Body of pancreas (tissue), 4 donors: ENCODE measurements at places on chromosomes 3 and 15. TPM values are rescaled to one million over a fixed set of nuclear protein-coding genes. Genes with fewer than 3 reads are reported as not detected.

DNA sequence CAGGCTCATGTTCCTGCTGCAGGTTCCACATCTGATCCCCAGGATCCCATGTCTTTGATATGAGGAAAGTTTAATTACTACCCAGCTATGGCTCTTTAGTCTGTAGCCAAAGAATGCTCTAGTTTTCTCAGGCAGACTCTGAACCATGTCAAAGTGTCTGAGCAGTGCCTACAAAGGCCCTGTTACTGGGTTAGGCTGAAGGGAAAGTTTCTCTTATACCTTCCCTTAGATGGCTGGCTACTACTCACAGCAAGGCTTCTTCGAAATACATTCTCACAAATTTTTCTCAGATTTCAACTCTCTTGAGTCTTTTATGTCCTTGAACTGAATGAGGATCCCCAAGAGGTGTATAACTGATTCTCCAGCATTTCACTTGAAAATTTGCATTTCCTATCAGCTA, 102.4 kb downstream of the NR1D2 start:
- H3K27ac ChIP-seq = no peak overlapping the region
- H3K4me1 ChIP-seq = no peaks in the 10 kb centered on the region
- no peak for DNase-seq
- H3K36me3 ChIP-seq = no peaks in the 10 kb centered on the region

DNA sequence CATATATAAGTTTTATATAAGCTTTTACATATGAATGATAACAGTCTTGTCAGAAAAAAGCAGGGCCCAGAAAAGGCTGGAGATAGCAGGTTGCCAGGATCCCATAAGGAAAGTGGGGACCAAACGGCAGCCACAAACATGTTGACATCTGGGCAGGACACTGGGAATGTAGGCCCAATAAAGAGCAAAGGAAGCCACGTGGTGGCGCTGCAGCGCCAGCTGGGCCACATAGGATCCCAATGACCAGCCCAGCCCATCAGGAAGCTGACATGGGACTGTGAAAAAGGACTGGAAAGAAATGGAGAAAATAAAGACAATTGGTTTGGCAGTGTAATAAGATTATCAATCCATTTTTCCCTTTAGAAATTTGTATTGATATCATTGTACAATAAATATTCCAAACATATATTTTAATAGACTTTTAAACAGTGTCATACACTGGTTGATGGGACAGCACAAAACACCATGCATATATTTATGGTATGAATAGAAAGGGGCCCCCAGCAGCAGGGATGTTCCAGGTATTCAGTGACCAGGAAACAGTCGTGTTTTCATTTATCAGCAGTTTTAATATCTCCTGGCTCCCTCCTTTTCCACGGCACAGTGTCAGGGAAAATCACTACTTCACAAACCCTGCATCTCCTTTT, 89.0 kb upstream of the STRIT1 start:
- H3K27ac ChIP-seq = no peak overlapping the region
- H3K4me1 ChIP-seq = no peaks in the 10 kb centered on the region
- H3K36me3 ChIP-seq = no peaks in the 10 kb centered on the region
- H3K4me3 ChIP-seq = no peak overlapping the region

DNA sequence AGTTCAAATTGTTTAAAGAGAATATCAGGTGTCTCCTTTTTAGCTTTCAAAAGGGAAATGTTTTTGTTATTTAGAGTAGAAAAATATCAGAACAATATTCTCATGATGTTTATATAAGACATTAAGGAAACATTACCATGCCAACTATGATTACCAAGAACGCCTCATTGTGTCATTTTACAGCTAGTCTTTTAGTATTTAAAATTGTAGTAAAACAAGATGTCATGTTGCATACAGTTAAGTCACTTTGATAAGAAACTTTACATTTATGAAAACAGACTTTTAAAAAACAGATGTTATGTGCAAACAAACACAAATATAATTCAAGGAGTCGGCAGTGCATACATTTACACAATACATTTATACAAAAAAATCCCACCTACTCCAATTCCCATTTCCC, 4.4 kb downstream of the PLSCR4 start:
- H3K4me1 ChIP-seq = peaks cover 23% of the 10 kb centered on the region
- H3K27ac ChIP-seq = no peak overlapping the region
- H3K4me3 ChIP-seq = no peak overlapping the region
- H3K27me3 ChIP-seq = no peaks in the 10 kb centered on the region

- no peaks in the 10 kb centered on the region for H3K36me3 ChIP-seq
- no peak for DNase-seq
- H3K27me3 ChIP-seq = no peaks in the 10 kb centered on the region
- H3K4me1 ChIP-seq = peaks cover 6% of the 10 kb centered on the region
- no peak overlapping the region for H3K4me3 ChIP-seq
- H3K27ac ChIP-seq = no peak overlapping the region
Measured at GRCh38 chr3:176950743-176951142, 246.5 kb downstream of the TBL1XR1 start.

DNA sequence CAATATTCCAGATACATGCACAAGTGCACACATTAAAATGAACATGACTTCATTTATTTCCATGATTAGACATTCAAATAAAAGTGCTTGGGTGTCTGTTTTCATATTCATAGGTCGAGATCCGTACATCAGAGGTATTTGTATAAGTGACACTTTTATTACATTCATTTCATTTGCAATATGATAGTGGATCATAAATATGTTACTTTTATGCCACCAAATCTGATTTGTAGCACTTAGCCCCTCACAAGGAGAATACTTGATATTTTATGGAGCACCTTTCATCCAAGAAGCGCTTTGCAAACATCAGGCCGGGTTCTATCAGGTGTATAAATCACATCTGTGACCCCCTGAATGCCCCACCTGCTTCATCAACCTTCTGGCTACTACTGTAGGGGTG, 100.6 kb downstream of the TOP2B start:
- H3K27me3 ChIP-seq = no peaks in the 10 kb centered on the region
- no peak overlapping the region for H3K27ac ChIP-seq
- DNase-seq = no peak
- H3K4me3 ChIP-seq = no peak overlapping the region

The CHRM5 gene
- not detected for total RNA-seq

The PTH1R gene
- total RNA-seq = 8.2 TPM

The TRA2B gene
- total RNA-seq = 323 TPM

The UMPS gene
- total RNA-seq = 6.5 TPM

The ADPRH gene
- 3.0 TPM for total RNA-seq
